Stimulated activated CD8-positive, alpha-beta memory T cell treated with anti-CD3 and anti-CD28 coated beads, Interleukin-7, amount 100 ng/mL, for 1 hour (primary cell): ENCODE measurements at places on chromosomes 4 and X.

- DNase-seq = no peak
Observed at GRCh38 chr4:119106036-119107000, 29.3 kb upstream of the MYOZ2 start.

DNA sequence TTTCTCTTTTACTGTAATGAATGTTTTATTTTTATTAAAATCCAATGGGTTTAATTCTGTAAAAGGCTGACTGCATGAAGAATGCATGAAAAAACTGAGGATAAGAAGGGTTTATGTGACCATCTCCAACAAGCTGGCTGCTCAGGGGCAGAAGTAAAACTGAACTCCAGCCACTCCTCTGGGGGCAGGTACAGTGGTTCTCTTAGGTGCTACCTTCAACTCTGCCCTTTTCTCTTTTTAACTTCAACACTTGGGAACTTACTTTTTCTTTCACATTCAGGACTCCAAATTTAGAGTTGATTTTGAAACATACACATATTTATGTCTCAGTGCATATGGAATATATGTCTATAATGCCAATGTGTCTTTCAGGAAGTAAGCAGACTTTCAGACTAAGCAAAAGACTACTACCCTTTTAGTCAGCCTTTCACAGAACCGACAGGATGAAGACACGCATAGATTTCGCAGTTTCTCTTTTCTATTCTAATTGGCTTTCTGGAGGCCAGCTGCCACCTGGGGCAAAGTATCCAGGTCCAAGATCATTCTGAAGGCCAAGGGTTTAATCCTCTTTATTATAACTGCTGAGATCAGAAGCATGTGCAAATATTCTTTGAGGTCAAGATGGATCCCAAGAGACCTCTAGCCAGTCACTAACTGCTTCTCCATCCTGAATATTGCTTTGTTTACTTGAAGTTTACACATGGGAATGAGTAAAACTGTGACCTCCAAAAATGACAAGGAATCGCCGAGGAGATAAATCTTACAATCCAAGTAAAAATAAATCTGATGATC, 30.7 kb downstream of the HS3ST1 start:
- no peak for DNase-seq

DNA sequence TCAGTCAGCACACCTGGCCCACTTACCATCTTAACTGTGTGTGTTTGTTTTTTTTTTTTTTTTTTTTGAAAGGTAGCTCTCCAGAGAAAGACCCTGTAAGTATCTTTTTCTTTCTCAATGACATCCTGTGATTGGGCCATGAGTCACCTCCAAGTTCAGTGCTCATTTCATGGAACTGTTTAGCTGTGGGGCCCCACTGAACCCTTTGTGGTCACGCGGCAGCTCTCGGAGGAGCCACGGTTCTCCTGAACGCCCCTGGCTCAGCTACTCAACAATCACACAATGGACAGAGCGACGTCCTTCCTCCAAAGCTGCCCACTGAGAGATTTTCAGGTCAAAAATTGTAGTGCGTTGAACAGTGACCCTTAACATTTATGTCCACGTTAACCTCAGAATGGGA, 14.2 kb upstream of the IL3RA start:
- no peak for DNase-seq

- DNase-seq = no peak
Observed at GRCh38 chr4:174324725-174325124, 41.0 kb downstream of the CEP44 start.

GRCh38 chr4:5928274-5928673, 35.4 kb upstream of the CRMP1 start:
- no peak for DNase-seq

DNA sequence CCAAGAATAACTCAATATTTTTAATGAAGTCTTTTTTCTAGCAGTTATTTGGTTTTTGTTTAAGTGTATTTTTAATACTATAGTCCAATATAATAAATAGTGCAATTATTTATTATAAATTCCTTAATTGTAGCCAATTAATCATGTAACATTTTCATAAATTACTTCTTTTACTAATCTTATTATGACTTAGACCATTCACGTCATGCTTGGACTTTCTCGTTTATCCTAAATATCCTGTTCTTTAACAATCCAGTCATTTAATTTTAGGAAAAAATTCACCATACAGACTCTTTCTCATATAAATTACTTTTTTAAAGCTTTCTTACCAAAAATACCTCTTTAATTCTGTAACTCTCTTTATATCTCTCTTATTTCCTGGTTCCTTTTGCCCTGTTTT, 350.1 kb downstream of the AR start:
- no peak for DNase-seq

DNA sequence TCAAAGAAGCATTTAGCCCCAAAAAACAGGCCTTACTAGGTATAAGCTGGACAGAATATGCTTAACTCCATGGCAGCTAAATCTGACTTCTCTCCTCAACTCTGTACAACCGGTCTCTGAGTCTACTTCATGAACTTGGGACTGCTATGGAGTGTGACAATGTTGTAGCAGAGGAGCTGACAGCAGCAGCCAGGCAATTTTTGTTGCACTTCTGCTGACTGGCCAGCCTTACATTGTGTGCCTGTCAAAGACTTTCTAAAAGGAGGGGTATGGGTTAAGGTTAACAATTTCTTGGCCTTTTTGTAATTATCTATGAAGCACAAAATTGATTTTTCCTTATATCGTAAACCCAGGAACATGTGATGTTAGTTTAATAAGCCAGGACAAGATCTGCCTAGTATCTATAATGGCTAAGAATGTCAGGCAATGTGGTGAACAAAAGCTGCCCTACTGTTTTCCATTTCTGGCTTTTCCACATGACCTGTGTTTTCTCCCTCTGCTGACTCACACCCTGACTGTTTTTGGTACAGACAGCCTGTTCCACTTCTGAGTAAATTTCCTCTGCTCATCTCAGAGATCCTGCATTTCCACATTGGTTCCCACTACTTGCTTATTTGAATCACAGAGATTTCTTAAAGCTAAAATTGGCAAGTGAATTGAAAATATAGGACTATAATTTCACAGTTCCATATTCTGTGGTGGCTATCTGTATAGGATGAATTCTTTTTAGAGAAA, 9.3 kb downstream of the NOX1 start:
- DNase-seq = no peak

- no peak for DNase-seq
Observed at GRCh38 chrX:22012931-22013330, 19.2 kb upstream of the PHEX start.

DNA sequence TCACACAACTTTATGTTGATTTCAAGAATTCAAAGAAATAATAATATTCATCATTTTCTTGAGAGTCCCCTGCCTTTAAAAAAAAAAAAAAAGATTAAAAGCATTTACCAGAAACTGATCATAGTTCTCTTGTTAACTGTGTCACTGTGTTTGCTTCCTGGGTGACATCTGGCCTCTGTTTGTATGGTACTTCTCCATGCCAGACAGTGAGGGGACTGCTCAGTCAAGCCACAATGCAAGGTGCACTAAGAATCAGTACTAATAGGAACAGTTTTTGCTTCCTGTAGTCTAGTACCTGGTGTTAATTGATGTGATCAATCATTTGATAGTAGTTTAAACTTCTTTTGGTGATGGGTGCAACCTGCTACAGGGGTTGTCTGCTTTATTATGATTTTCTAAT, 77.5 kb downstream of the PHOX2B start:
- DNase-seq = no peak

- no peak for DNase-seq
Observed at GRCh38 chr4:15690020-15690809, 8.6 kb downstream of the FAM200B start.

DNA sequence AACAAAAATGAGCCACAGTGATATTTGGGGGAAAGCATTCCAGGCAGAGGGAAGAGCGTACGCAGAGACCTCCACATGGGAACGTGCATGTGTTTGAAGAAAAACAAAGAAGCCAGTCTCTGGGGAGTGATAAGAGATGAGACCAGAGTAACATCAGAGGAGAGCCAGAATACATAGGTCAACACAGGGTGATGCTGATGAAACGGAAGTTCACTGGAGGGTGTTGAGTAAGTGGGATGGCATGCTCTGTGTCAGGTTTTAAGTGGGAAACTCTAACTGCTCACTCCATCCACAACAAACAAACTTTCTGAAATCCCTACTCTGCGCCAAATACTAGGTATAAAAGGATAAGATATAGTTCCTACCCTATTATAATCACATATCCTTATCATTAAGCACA, 110.0 kb downstream of the ARHGAP6 start:
- DNase-seq = no peak

DNA sequence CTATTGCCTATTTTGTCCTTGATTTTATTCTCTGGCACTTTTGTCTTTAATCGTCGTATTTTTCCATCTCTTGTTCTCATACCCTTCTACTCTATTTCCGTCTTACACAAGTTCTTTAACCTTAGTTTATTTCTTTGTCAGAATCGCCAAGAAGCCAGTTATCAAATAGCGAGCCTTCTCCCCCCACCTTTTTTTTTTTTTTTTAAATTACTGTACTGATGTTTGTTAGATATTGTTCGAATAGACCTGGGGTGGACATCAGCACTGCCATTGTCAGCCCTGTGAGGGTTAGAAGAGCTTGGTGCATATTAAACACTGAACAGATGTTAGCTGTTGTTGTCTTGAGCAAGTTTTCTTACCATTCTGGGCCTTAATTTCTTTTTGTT, 1.2 kb downstream of the SPCS3 start:
- DNase-seq = no peak

GRCh38 chr4:13705521-13706041, 78.1 kb upstream of the BOD1L1 start:
- DNase-seq = no peak

DNA sequence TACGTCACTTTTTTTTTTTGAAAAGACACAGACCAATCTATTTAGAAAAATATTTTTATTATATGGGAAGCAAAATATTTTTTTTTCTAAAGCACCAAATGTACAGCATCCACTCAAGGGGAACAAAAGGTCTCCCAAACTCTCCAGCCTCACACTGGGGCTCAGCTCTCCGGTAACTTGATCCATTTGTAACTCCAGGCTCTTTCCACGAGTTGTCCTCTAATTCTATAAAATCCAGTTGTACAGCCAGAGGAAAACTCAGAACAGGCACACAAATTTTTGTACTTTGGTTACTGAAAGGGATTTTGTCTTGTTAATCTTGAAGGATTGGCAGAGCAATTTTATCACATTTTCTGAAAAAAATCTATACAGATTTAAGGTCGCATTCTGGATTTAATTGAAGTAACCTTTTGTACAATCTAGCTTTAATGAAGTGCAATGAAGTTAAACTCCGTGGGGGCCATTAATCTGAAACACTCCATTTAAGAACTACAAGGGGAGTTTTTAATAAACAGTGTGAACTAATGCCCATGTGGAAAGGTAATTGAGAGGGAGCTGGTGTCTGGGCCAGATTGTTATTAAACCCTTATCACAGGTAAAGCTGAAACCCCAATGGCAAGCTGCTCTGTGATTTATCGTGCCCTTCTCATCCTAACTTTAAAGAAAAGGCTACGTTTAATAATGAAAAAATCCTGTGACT, 161.2 kb upstream of the FRG1 start:
- no peak for DNase-seq

- DNase-seq = no peak
Observed at GRCh38 chr4:8185295-8185694, 13.8 kb upstream of the SH3TC1 start.
